Stimulated activated naive CD8-positive, alpha-beta T cell treated with anti-CD3 and anti-CD28 coated beads, Interleukin-15, Interleukin-2, amounts not matched to agents 100 U/mL and 50 U/mL, for 24 hours (primary cell): ENCODE measurements at places on chromosomes 2 and 18.

- no peak for DNase-seq
Observed at GRCh38 chr18:69872661-69873060, 75.0 kb downstream of the CD226 start.

GRCh38 chr2:14826518-14826917 is 194.0 kb downstream of the LRATD1 start:
- DNase-seq: no peak

- no peak for DNase-seq
Observed at GRCh38 chr2:85170938-85171475, 37.8 kb downstream of the TCF7L1 start.

DNA sequence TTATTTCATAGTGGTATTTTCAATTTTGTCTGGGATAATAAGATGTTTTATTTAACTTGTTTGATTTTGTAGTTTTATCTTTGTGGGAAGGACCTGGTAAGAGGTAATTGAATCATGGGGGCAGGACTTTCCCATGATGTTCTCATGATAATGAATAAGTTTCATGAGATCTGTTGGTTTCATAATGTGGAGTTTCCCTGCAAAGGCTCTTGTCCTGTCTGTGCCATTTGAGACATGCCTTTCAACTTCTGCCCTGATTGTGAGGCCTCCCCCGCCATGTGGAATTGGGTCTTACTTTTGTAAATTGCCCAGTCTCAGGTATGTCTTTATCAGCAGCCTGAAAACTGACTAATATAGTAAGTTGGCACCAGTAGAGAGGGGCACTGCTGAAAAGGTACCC is 77.8 kb upstream of the ARHGAP15 start:
- DNase-seq: no peak

- DNase-seq: no peak
Observed at GRCh38 chr2:71605173-71605641, 151.8 kb downstream of the DYSF start.

DNA sequence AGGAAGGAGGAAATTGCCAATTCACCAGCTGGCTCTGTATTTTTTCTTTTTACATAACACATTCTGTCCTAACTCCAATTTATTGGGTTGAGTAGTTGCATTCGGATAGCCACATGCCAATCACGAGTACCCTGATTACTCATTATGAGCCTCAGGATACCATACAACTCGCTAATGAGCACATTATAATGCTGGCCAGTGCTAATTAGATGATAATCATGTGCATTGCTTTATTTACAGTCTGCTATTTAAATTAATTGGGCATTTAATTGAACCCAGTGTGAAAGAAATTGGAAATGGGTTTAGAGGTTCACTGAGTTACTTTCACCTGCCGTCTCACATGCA is 15.2 kb downstream of the G6PC2 start:
- no peak for DNase-seq

- DNase-seq: no peak
Observed at GRCh38 chr2:53654396-53654795, 113.2 kb upstream of the CHAC2 start.

DNA sequence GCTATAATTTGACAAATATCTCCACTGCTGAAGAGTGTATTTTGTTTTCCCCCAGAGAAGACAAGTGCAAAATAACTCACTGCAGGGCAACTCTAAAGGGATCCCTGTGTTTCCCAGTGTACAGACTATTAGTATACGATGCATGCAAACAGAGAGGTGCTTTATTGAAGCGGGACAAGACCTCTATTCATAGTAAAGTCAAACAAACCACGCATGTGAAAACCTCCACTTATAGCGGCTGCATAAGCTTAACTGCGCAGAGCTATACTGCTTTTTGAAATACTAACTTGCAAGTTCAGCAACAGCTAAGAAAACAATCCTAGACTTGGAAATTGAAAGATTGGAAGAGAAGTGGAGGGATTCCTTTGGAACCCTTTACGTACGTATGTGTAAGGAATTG is 15.6 kb downstream of the RNF144A start:
- no peak for DNase-seq

- no peak for DNase-seq
Observed at GRCh38 chr2:40165509-40165844, 286.4 kb downstream of the SLC8A1 start.

DNA sequence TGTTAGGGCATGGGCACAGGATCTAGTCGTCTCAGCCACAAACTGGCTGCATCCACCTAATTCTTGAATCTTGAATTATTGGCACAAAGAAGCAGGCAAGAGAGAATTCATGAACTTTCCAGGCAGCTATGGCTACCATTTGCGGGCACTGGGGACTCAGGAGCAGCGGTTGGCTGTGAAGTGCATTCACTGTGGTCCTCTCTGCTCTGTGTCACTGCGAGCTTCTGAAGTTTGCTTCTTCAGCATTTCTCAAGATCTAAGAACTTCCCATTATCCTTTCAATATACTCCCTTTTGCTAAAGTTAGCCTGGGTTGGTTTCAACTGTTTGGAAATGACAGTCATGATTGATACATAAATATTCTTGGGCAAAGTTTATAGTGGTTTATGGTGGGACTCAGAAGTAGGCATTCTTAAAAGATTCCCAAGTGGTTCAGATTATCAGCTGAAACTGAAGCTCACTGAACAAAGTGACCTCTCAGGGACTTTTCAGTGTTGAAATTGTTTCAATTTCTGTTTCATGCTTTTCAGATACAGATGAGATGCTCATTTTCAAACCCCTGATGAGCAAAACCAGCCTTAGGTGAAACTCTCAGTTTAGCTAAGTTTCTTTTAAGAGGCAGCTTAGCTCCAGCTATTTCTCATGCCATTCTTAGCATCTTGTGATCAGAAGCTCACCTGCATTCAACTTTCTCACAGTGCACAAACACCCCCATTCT is 1258.3 kb upstream of the GYPC start:
- DNase-seq: no peak

DNA sequence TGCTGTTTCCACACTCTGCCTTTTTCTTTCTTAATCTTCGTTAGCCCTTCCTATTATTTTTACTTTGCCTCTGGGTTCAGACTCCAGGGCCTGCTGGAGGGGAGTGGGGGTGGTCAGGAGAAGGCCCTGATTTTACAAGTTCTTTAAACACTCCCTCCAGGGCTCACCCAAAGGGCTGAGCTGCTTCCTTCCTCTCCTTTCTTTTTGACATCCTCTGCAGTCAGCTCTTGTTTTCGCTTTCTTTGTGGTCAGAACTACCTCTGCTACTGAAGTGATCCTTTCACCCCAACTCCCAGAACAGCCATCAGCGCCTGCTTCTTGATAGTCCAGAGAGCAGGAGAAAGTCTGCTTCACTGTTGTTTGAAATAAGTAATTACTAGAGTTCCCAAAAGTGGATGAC is 925.7 kb downstream of the EPHA4 start:
- no peak for DNase-seq

DNA sequence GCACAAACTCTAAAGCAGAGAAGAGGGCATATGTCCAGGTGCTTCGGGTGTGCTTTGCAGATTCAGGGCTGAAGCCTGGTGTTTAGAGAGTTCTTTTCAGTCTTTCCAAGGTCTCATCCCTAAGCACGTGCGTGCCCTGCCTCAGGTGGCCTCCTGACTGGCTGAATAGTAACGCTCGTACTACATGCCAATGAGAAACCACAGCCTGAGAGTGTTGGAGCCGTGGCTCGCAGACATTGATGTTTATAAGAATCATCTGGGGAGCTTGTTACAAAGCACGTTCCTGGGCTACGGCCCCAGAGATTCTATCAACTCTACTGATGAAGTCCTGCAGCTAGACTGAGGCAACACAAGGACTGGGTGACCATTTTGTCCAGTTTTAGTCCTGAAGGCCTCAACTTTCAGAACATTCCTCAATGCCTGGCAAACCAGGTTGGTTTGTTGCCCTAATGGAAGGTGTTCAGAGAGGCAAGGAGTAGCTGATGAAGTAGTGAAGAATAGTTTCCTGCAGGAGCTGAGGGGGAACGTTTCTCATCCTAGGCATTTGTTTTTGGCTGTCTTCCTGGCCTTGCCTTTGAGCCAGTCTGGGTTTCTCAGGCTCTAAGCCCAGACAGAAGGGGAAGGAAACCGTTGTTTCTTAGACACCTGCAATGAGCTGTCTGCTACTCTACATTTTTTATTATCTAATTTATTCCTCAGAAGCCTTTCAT is 31.5 kb upstream of the HAAO start:
- no peak for DNase-seq
